NT2/D1 (cell line): ENCODE measurements at places on chromosomes 16 and 17.

GRCh38 chr17:8448310-8448709 is 12.6 kb downstream of the NDEL1 start:
- DNase-seq: no peak

- DNase-seq: no peak
These were observed 61.8 kb downstream of the TUBD1 start for GRCh38 chr17:59830846-59831486.

DNA sequence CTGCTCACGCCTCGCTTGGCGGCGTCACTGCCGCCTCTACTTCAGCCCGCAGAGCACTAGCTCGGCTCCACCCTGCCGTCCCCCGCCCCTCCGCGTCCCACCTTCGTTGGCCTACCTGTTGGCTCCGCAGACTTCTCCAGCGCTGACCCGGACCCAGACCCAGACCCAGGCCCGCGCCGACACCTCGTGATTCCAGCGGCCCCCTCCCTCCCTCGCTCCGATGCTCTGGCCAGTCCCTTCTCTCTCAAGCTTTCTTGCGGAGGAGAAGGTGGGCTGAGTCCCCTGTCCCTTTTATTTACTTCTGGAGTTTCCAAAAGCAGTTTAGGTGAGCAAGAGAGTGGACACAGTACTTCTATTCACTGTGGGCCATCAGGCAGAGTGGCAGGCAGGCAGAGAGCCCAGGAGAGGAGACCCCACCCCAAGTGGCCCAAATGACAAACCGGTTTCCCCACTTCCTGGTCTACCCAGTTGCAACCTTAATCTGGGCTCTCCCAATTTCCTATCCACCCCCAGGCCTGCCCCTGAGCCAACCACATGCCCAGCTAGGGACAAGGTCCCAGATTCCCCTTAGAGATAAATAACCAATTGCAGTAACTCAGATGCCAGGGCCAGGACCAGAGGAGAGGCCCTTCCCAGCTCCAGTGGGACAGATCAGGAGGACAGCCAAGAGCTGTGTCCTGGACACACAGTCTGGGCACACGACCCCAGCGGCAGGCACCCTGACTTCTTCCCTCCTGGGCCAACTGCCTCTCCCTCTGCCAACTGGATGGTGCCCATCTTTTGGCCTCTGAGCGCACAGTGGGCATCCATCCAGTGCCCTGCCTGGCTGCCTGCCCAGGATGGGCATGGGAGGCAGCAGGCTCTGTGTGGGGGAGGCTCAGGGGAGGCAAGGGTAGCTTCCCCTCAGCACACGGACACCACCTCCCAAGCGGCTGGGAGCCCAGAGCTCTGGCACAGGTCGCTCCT is 1.2 kb upstream of the SRCIN1 start:
- no peak for DNase-seq

DNA sequence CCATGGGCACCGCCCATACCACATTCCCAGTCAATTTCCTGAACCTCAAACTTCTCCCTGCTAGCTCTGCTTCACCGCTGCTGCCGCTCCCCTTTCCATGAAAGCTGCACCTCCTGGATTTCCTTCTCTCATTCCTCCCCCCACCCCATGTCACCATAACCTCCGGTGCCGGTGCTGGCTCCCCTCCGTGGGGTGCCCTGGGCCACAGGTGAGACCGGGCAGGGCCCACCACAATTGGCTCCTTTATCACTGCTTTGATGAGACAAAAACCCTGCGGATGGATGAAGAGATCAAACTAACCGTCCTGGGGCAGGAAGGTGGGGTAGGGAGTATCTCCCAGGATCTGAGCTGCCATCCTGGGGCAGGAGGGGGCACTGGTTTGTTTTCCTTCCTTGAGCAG is 111.3 kb upstream of the LHX1 start:
- no peak for DNase-seq

DNA sequence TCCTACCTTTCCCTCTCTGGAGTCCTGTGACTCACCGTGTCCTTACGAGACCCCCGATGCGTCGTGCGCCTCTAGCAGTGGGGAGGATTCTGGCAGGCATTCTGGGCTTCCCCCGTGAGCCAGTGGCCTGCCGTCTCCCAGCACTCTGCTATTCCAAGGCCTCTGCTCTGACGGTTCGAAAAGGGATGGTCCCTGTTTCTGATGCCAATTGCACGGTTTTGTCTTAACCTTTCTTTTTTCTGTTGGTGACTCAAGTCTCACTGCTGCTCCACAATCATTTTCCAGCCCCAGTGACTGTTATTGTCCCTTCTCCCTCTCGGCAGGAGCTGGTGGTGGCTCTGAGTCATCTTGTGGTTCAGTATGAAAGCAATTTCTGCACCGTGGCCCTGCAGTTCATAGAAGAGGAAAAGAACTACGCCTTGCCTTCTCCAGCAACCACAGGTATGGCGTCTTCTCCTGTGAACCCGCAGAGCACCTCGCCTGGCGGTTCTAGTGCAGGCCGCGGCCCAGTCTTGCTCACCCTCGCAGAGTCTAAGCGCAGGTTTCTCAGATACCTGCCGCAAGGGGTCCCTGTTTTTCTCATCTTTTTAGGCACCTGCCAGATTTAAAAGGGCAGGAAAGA is 100.1 kb upstream of the CHMP6 start:
- no peak for DNase-seq

DNA sequence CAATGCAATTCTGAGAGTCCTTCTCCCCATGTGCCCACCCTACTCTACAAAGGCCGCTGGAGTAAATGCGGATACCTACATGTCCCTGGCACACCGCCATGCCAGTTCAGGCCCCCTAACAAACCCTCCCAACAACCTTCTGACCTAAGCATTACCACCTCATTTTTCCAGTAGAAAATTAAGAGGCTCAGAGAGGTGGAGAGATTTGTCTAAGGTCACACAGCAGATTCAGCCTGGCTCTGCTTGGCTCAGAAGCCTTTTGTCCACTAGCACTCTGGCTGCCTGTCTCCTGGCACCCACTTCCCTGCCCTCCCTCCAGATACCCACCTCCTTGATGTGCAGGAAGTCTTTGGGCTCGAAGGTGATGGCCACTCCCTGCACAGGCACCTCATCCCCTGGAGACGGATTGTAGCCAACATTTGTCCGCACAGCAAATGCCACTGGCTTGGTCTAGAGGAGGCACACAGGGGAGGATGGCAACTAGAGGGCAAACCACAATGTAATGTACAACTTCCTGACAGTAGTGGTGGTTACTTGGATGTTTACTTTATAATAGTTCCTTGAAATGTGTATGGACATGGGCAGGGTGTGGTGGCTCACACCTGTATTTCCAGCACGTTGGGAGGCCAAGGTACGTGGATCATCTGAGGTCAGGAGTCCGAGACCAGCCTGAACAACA is 10.2 kb downstream of the CACNB1 start:
- DNase-seq: no peak

- no peak for DNase-seq
These were observed 613.5 kb upstream of the C16orf82 start for GRCh38 chr16:26453215-26453614.

DNA sequence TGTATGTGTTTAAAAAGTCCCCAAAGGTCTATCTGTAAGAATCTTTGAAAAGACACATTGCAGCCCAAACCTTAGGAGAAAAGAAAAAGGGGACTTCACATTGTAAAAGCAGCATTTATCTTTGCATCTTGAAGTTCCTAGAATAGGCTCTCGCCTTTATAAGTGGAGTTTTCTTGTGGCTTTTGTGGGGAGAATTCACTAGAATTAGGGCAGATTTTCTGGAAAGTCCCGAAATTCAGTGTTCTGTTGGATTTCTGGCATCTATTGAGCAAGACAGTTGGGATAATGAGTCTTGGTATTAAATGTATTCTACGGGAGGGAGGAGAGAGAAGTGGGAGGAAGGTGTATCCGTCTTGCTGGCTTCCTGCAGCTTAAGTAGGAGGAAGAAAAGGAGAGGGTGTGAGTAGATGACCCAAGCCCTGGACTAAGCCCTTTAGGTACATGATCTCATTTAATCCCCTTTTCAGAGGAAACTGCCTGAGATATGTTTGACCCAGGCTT is 62.6 kb downstream of the PRKCA start:
- no peak for DNase-seq

GRCh38 chr17:45783593-45784292 is 377 bp upstream of the CRHR1 start:
- DNase-seq: no peak

DNA sequence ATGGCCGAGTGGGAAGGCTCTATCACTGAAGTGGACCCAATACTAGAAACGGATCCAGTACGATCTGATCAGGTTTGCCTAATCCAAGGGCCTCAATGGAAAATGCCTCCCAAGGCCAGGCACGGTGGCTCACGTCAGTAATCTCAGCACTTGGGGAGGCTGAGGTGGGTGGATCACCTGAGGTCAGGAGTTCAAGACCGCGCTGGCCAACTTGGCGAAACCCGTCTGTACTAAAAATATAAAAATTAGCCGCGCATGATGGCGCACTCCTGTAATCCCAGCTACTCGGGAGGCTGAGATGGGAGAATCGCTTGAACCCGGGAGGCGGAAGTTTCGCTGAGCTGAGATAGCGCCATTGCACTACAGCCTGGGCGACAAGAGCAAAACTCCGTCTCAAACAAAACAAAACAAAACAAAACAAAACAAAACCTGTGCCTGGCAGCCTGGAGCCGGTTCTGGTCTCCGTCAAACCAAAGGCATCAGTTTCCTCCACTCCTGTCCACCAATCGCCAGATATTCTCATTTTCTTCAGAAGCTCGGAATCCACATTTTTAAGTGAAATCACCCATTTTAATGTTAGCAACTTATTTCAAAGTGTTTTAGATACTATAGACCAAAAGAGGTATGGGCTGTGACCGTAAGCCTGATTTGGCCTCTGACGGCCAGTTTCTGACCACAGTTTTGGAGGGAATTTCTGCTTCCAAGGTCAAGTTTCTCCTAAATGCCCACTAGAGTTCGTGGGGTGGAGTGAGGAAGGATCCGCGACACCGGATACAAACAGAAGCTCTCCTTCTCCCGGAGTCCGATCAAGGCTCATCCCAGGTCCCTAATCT is 664 bp downstream of the NQO1 start:
- no peak for DNase-seq

DNA sequence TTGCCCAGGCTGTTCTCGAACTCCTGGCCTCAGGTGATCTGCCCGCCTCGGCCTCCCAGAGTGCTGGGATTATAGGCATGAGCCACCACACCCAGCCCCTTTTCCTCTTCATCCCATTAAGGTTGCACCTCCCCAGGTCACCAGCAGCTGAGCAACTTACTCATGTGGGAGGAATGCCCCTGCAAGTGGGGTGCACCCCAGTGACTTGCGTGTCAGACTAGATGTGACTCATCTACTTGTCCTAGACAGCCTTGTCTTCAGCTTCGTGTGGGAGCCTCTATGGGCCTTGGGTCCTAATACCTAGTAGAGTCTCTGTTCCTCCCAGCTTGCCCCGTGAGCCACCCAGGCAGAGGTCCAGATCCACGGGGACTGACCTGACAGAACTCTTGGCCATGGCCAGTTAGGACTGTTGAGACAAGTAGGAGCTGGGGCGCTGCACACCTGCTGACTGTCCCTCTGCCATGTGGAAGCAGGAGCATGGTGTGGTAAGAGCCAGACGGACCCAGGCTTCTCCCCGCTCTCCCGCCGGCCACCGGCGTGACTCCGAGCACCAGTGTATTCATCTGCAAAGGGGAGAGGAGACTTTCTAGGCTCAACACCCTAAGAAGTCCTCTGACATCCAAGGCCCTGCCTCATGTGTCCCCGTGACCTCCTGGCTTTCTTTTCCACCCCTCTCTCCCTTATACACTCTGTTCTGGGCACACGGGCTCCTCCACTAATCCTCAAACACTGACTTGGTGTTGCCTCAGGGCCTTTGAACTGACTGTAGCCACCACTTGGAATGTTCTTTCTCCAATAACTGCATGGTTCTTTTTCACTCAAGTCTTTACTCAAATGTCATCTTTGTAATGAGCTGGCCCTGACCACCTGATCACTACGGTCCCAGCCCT is 11.6 kb upstream of the CBX4 start:
- DNase-seq: no peak

DNA sequence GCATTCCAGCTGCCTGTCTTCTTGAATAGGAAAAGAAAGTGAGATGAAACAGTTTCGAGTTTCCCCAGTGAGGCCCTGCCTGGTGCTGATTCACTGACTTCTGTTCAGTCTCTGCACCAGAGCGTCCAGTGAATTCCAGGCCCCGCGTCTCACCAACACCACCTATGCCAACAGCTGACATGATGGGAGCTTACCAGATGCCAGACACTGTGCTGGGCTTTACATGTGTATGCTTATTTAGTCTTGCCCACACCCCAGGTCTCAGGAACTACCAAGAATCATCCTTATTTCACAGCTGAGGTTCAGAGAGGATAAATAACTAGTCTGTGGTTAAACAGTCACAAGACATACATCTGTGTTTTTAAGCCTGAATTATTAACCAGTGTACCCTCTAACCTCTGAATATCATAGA is 29.1 kb upstream of the IRX6 start:
- no peak for DNase-seq
